ENCODE measurements at places on chromosomes 13 and 19. TPM values are rescaled to one million over a fixed set of nuclear protein-coding genes. Genes with fewer than 3 reads are reported as not detected.

DNA sequence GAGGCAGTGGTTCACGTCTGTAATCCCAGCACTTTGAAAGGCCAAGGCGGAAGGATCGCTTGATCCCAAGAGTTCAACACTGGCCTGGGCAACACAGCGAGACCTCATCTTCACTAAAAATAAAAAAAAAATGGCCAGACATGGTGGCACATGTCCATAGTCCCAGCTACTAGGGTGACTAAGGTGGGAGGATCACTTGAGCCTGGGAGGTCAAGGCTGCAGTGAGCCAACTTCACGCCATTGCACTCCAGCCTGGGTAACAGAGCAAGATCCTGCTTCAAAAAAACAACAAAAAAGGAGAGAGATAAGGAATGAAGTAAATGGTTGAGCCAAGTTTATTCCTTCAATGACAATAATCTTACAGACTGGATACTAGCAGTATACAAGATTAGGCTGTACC lies 21.3 kb downstream of the TBC1D4 start:
- DNase-seq, result no peak

The KIR2DL3 gene
- not detected for total RNA-seq

The ZNF846 gene
- total RNA-seq, result 10.8 TPM

The PLIN5 gene
- not detected for total RNA-seq

DNA sequence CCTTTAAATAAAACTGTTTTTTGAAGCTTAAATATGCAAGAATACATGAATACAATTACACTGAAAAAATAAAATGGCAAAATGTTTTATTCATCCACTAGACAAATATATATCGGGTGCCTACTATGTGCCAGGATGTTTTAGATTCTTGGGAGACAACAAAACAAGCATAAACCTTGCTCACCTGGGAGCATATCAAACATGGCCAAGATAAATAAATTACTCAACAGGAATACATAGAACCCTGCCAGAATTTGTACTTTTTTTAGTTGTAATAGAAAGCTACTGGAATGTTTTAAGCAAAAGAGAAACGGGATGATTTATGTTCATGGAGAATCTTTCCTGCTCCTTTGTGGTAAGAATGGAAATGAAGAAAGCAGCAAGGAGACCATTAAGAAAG lies 2358.5 kb upstream of the PCDH20 start:
- DNase-seq, result no peak

DNA sequence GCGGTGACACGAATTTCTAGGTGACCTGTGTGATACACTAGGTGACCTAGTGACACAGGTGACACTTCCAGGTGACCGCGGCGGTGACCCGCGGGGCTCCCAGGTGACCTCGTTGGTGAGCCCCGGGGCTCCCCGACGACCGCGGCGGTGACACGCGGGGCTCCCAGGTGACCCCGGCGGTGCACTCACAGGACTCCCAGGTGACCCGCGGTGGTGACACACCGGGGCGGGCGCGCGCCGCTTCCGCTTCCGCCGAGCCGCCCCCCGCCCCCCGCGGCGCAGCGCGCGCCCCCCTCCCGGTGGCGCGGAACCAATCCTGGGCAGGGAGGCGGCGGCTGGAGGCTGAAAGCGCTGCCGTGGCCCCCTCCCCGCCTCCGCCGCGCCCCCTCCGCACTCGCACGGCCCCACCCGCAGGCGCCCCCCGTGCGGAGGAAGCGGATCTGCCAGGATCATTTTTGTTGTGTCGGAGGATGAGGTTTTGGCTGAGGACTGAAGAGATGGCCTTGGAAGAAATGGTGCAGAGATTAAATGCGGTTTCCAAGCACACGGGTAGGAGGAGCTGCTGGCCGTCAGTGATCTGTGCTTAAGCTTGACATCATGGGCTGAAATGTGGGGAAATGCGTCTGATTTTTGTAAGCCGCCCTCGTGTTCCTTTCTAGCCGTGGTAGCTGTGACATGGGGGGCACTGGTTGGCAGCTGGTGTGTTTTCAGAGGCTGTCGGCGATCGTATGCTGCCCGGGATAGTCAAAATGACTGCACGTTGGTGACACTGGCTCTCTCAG lies at the start of gene MCF2L:
Gene MCF2L (plus strand): TSS at position 305 of the 782 bp plus-strand sequence. CDS start 166 bp downstream, at position 471.
- peak; percentile 27 for DNase-seq

DNA sequence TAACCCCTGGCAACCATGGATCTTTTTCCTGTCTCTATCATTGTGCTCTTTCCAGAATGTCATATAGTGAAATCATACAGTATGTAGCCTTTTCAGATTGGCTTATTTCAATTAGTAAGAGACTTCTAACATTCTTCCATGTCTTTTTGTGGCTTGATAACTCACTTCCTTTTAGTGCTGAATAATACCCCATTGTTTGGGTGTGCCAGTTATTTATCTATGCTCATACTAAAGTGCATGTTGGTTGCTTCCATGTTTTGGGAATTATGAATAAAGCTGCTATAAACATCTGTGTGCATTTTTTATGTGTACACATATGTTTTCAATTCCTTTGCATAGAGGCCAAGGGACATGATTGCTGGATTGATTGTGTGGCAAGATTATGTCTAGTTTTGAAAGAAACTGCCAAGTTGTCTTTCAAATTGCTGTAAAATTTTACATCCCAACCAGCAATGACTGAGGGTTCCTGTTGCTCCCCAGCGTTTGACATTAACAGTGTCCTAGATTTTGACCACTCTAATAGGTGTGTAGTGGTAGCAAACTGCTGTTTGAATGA lies 358.9 kb downstream of the ITGBL1 start:
- no peak for DNase-seq

The CC2D1A gene
- total RNA-seq, result 18.6 TPM

DNA sequence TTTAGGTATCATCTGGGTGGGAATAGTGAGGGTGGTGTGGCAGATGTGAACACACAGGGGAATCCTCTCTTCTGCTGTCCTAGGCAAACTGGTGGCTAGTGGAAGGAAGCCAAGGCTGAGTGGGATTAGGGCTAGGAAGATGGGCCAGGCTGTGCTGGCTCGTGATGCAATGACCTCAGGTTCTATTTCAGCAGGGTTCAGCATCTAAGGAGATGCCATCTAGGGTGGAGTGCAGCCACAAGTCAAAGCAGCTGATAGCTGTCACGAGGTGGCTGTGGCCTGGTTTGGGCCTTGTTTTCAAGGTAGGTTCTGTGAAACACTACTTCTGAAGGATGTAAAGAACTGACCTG lies 21.6 kb downstream of the ARL11 start:
- peak; percentile 73 for DNase-seq

Measured in fibroblast of villous mesenchyme (primary cell).